ENCODE measurements at places on chromosomes 11 and 22. TPM values are rescaled to one million over a fixed set of nuclear protein-coding genes. Genes with fewer than 3 reads are reported as not detected.

DNA sequence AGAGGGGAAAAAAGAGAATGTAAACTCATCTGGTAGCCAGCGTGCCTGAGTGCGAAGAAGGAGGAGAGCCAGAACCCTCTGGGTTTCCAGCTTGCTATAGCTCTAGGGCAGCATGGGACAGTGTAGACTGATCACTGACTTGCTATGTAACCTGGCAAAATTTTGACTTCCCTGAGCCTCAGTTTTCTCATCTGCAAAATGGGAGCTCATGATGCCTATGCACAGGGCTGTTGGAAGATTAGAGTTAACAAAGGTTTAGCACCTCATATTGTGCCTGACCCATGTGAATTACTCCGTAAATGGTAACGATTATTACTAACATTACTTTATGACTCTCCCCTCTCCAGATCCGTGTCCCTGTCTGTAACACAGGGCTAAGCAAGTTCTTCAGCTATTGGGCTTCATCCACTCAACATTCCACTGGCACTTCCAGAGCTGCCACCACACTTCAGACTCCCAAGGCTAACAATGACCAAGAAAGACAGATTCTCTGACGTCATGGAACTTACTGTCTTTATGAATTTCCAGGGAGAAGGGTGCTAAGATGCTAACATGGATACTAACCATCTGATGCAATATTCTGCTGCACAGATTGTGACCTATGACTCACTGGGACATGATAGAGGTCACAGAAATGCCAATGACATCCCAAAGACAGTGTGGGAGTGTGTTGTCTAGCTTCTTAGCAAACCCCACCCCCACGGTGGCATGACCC is 195.2 kb downstream of the TRIM29 start:
- DNase-seq: no peak

DNA sequence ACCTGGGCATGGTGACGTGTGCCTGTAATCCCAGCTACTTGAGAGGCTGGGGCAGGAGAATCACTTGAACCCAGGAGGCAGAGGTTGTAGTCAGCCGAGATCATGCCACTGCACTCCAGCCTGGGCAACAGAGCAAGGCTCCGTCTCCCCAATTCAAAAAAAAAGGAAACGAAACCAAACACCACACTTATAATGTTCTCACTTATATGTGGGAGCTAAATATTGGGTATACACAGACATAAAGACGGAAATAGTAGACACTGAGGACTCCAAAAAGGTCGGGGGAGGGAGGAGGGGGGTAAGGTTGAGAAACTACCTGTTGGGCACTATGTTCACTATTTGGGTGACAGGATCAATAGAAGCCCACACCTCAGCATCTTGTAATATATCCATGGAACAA is 94.3 kb downstream of the GAB2 start:
- no peak for DNase-seq

GRCh38 chr11:19345848-19346681 is 105.3 kb upstream of the E2F8 start:
- DNase-seq: no peak

WNT7B gene
- 1.3 TPM for total RNA-seq

ANGPTL5 gene
- total RNA-seq: 0.62 TPM

MDK gene
- 14.4 TPM for total RNA-seq

C11orf52 gene
- total RNA-seq: 1.4 TPM

- DNase-seq: no peak
Measured at GRCh38 chr11:119481667-119482400, 58.9 kb upstream of the THY1 start.

DNA sequence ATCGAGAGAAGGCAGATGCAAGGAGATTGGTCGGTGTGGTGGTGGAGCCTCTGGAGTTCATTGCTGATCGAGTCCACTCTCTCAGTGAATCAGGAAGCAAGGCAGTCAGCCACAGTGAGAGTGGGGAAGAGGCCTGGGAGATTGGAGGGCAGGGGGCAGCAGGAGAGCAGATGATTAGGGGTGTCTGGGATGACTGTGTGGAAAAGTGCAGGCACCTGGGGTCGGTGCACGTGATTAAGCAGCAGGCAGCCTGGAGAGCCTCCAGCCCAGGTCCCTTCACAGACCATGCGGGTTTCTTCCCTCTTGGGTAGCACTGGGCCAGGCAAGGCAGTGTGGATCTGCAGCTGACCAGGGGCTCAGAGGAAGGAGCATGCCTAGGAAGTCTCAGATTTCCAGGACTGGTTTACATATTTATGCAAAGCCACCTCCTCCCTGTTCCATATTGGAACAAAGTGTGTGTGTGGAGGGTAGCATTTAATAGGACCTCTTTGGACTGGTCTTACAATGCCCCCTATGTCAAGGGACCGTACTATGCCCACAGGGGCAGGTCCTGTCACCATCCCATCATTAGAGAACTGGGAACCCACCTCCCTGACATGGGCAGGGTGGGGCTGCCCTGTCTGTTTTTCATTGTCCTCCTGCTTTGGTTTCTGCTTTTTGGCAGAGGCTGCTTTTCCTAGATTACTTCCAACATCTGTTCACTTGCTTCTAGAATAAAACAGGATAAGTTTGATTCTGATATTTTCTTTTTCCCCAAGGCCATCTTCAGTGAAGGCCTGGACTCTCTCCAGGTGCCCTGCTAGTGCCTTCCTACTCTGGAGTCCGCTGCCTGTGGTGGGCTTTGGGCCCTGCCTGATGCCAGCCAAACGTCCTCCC is 14.0 kb upstream of the GDPD5 start:
- DNase-seq: no peak

GRCh38 chr11:33899400-33900037 is 7.6 kb upstream of the LMO2 start:
- peak; percentile 80 for DNase-seq

- peak; percentile 87 for DNase-seq
Measured at GRCh38 chr22:41197038-41197972, 7.8 kb upstream of the L3MBTL2 start.

DNA sequence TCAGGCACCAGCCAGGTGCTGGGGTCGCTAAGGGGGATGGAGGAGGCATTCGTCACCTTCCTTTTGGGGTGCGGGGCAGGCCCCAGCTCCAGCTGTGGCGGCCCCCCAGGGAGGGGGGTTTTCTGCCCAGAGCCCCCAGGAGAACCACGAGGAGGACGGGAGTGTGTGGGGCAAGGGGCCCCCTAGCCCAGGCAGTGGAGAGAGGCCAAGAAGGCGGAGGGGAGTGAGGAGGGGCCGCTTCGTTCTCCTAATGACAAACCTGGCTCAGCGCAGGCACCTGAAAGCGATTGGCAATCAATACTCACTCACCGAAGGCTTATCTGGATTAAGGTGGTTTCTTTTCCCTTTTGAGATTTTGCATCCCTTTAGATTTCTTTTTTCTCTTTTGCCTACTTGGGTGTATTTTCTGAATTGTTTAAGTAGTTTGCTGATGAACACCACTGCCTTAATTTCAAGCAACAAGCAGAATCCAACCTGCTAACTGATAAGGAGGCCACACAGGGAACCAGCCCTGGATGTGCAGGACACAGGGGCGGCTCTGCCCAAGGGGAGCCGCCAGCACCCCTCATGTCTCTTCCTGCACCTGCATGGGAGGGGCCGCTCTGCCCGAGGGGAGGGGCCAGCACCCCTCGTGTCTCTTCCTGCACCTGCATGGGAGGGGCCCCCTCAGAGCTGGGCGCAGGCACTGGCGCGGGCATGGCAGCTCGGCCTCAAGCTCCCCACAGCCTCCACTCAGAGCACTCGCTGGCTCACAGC is 122.3 kb downstream of the BRD1 start:
- no peak for DNase-seq

DNA sequence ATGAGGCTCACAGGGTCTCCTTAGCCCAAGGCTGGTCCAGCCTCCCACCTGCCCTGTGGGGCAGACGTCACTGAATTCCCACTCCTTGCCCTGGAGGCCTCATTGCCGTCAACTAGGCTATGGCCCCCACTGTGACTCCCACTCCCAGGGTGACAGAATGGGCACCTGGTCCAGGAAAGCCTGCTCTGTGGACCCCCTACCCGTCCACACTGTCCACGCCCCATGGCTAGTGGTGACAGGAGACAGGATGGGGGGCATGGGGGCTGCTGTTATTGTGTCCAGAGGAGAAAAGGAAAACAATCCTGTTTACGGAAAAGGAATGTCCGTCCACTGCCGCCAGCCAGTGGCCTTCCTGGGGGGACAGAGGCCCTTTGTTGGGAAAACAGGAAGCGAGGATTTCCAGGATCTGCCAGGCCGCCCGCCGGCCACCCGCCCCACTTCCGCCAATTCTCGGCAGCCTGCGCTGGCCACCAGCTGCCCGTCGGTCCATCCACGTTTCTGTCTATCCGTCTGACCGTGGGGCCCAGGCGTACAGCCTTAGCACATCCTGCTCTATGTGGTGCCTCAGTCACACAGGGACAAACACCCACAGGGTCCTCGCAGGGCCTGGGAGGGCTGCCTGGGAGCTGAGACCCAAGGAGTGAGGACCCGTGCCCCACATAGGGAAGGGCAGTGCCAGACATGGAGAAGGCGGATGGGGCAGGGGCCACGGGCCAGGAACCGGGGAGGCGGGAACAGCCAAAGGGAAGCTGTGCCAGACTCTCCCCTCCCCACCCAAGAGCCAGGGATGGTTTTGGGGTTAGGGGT is 19.5 kb downstream of the CRELD2 start:
- no peak for DNase-seq

DNA sequence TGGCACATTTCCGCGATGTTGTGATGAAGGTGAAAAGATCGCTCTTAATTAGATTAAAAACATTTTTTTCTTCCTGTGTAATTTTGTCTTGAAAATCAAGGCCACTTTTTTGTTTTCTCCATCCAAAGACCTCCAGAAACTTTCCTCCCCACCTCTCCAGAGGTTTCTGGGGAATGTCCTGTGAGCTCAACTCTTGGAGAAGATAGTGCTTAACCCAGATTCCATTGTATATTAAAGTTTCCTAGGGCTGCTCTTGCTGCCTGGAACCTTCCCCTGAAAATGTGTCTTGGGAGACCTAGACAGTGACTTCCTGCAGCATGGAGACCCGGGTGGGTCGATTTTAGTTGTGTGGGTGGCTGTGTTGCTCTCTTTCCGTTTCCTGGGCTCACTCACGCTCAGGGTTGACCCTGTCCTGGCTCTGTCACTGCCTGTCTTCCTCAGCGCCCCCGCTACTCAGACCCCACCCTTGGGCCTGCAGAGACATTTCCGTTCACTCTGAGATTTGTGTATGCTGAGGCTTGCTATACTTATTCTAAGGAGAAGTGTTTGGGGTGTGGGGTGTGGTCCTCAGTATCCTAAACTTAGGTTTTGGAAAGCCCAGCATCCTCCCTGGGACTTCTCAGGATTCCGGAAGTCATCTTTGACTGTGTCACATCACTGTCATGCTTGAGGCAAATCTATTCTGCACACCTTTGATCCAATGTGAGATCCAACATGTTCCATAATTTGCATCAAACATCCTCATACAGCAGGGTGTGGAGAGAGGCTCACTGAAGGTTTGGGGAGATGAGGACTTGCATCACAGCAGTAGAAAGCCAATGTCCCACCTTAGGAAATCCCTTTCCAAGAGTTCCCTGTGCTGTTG is 47.2 kb downstream of the KCNQ1OT1 start:
- no peak for DNase-seq

INS gene
- total RNA-seq: not detected

- DNase-seq: peak; percentile 94
Measured at GRCh38 chr11:126480410-126481302, 125.2 kb downstream of the ST3GAL4 start.

MAP6 gene
- 23.8 TPM for total RNA-seq

PLA2G3 gene
- total RNA-seq: 0.68 TPM

ACER3 gene
- total RNA-seq: 23.7 TPM

GRCh38 chr11:96752221-96752620 is 362.4 kb downstream of the JRKL start:
- DNase-seq: no peak

DNA sequence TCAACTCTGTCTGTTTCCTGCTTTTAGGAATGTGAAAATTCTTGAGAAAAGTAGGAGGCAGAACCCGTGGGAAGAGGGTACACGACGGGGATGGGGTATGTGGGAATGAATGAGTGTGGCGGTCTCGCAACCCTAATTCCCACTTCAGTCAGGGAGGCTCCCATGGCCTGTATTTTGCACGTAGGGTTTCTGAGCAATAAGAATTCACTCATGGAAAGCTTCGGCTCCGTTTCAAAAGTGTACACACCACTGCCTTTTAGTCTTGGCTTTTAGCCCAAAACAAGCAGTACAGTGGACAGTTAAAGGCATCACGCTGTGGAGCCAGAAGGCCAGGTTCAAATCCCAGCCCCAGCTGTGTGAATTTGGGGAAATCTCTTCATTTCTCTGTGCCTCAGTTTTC is 116.7 kb downstream of the MN1 start:
- no peak for DNase-seq

CREB3L1 gene
- 8.1 TPM for total RNA-seq

CSF2RB gene
- total RNA-seq: 2.3 TPM

DNA sequence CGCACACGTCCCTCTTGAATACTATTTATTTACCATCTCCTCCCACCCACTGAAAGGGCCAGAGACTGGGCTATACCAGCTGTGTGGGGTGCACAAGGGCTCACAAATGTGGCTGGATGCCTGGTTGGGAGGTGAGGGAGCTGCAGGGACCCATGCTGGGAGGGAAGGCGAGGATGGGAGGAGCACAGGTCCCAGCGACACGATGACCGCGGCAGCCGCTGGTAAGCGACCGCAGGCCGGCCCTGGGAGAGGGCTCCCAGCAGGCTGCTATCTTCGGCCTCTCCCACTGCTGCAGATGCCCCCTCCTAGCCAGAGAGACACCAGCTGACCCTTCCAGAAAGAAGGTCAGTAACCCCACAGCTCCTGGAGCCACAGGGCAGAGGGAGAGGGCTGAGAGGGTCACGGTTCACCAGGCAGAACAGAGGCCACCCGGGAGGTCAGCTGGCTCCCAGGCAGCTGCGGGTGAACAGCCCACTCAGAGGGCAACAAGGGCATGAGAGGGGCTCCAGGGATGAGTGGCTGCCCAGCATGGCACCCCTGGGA is 163.9 kb downstream of the CRYBB2 start:
- no peak for DNase-seq

DNA sequence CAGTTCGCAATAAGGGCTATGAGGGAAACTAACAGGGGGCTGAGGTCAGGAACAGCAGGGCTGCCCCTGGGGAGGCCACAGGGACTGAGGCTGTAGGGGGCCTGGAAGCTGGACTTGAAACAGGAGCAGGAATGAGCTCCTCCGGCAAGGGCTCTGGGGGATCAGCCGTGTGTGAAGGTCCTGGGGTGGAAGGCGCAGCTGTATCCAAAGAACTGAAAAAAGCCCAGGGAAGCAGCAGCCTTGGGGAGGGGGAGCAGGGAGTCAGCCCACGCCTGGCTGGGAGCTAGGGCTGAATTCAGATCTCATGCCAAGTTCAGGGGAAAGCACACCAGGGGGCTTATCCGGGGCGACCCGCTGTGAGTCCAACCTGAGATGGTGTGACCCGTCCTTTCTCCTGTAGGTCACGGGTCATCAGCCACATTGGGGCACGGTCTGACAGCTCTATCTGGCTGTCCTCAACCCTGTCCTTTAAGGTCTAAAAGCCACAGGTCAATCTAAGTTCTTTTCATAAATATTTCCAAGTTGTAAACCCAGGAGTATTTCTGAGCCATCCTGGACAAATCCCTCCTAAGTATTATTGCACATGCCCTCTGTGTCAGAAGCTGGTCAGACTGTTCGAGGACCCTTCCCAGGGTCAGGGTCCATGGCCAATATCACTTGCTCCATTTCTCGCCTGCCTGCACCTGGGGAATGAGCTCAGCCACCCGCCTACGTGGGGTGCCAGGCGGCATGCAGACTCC is 18.0 kb downstream of the TP53AIP1 start:
- no peak for DNase-seq

GRCh38 chr22:25148149-25148691 is 51.4 kb upstream of the CRYBB3 start:
- peak; percentile 71 for DNase-seq

GALNT18 gene
- 106 TPM for total RNA-seq

All from testis (tissue), 5 donors.